ENCODE measurements at places on chromosomes 5 and 9. TPM values are rescaled to one million over a fixed set of nuclear protein-coding genes. Genes with fewer than 3 reads are reported as not detected.

Gene SPATA31A7
- total RNA-seq: not detected

Gene PDE8B
- total RNA-seq: 0.82 TPM

Gene ACTBL2
- not detected for total RNA-seq

Gene KCTD16
- total RNA-seq: 0.05 TPM

Gene TEK
- total RNA-seq: 0.08 TPM

Gene GPX3
- total RNA-seq: 17.8 TPM

Gene DBH
- not detected for total RNA-seq

Gene CD74
- 0.09 TPM for total RNA-seq

Gene IL4
- total RNA-seq: not detected

Gene OMD
- total RNA-seq: not detected

Gene SOWAHA
- total RNA-seq: 0.14 TPM

Gene BTNL8
- total RNA-seq: not detected

Gene HBEGF
- total RNA-seq: 7.8 TPM

Gene FOXD4L6
- not detected for total RNA-seq

Gene PCDHA9
- not detected for total RNA-seq

Gene TTC23L
- total RNA-seq: not detected

Gene CCL28
- total RNA-seq: 0.21 TPM

Gene CCL27
- not detected for total RNA-seq

Gene NTRK2
- total RNA-seq: not detected

Gene SLC46A2
- total RNA-seq: not detected

Gene SOHLH1
- total RNA-seq: 0.09 TPM

Gene WDR31
- 1.1 TPM for total RNA-seq

Gene RGS7BP
- total RNA-seq: not detected

Gene OLFML2A
- total RNA-seq: 18.2 TPM

Gene NDST1
- 59.2 TPM for total RNA-seq

Gene ALDOB
- not detected for total RNA-seq

Gene CNTNAP3B
- total RNA-seq: 16.6 TPM

Gene SLC45A2
- not detected for total RNA-seq

Gene OR2S2
- total RNA-seq: not detected

Gene AGPAT2
- 99.5 TPM for total RNA-seq

Gene SEC24A
- total RNA-seq: 14.7 TPM

Gene S100Z
- total RNA-seq: not detected

Gene ENHO
- 1.3 TPM for total RNA-seq

Gene C5orf58
- total RNA-seq: not detected

Gene FBP1
- not detected for total RNA-seq

Gene SPATA6L
- 2.0 TPM for total RNA-seq

Gene SPINK5
- not detected for total RNA-seq

Gene GOLPH3
- total RNA-seq: 51.7 TPM

Gene IL13
- total RNA-seq: not detected

Gene DCAF10
- total RNA-seq: 16.3 TPM

Gene ARL10
- total RNA-seq: 1.7 TPM

Gene SPINK6
- 0.26 TPM for total RNA-seq

Gene PTRH1
- total RNA-seq: 15.5 TPM

Gene NR2F1-AS1
- total RNA-seq: 3.8 TPM

Gene CAVIN4
- 0.39 TPM for total RNA-seq

Gene CER1
- not detected for total RNA-seq

Gene PCDHGA12
- not detected for total RNA-seq
